CD4-positive, alpha-beta T cell (primary cell): ENCODE measurements at places on chromosomes 1 and 21. TPM values are rescaled to one million over a fixed set of nuclear protein-coding genes. Genes with fewer than 3 reads are reported as not detected.

Gene A3GALT2
- total RNA-seq: not detected

Gene GBP5
- 52.9 TPM for total RNA-seq

Gene KLHDC7A
- total RNA-seq: not detected

Gene RAB42
- not detected for total RNA-seq

Gene KRTAP12-2
- total RNA-seq: not detected

Gene VAV3
- 5.5 TPM for total RNA-seq

Gene DSTYK
- total RNA-seq: 15.3 TPM

Gene NFASC
- total RNA-seq: not detected
